Mesothelial cell of epicardium (in vitro differentiated cells): ENCODE measurements at places on chromosomes 2 and 18.

- DNase-seq, result no peak
Measured at GRCh38 chr18:46447792-46448191, 209.2 kb downstream of the LOXHD1 start.

DNA sequence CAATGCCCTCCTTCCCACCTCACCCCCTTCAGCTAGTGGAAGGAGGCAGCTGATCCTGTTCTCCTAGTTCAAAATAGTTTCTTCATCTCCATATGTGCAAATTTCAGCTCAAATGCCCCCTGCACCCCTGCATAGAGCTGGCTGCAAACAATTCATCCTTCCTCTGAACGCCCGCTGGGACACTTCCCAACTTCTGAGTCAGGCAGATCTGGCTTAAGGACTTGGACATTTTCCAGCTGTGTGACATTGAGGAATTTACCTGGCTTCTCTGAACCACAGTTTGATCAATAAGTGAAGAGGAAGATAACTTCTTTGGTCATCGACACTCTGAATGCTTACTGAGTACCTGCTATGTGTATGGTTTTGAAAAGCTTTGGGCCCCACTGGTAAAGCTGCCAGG, 23.5 kb downstream of the PTGR3 start:
- no peak for DNase-seq

- no peak for DNase-seq
Measured at GRCh38 chr2:89831641-89832498, 1140.4 kb downstream of the RPIA start.

- DNase-seq, result no peak
Measured at GRCh38 chr2:232533944-232534710, 5.4 kb upstream of the CHRNG start.

DNA sequence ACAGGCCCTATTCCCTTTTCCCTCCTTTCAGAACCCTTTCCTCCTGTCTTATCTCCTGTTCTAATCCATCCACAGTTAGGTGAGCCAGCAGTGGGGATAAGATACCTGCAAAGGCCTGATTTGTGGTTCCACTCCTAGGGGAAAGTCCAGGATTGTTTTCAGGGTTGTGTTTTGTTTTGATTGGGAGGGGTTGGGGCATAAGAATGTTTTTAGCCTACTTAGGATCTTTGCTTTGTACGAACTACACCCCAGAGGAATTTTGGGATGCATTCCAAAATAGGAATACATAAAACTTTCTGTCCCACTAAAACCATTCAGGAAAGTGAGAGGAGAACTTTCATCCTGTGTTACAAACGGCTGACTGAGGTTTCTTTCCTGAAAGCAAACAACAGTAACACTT, 150.8 kb upstream of the PGAP1 start:
- DNase-seq, result no peak

GRCh38 chr2:165791421-165792103, 2.5 kb downstream of the GALNT3 start:
- no peak for DNase-seq

- DNase-seq, result no peak
Measured at GRCh38 chr2:151638191-151638933, 95.9 kb downstream of the NEB start.

DNA sequence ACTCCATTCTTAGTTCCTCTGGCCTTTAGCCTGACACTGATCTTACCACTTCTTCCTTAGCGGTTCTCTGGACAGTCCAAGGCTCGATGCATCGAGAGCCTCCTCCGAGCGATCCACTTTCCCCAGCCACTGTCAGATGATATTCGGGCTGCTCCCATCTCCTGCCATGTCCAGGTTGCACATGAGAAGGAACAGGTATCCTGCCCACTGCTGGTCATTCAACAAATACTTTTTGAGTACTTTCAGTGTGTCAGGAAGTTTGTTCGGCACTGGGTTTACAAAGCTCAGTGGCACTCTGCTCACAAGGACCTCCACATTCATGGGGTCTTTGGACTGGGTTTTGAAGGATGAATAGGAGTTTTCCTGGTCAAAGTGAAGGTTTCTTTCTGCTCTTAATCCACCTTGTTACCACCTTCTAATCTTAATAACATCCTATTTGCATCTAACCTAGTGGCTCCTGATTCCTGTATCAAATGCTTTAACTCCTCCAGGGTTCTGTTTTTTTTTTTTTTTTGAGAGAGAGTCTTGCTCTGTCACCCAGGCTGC, 25.8 kb downstream of the GCKR start:
- no peak for DNase-seq

GRCh38 chr2:11582862-11583752, 49.3 kb downstream of the GREB1 start:
- no peak for DNase-seq
